ENCODE measurements at places on chromosomes 13 and 19. TPM values are rescaled to one million over a fixed set of nuclear protein-coding genes. Genes with fewer than 3 reads are reported as not detected.

KEAP1 gene
- total RNA-seq, result 54.0 TPM

DNA sequence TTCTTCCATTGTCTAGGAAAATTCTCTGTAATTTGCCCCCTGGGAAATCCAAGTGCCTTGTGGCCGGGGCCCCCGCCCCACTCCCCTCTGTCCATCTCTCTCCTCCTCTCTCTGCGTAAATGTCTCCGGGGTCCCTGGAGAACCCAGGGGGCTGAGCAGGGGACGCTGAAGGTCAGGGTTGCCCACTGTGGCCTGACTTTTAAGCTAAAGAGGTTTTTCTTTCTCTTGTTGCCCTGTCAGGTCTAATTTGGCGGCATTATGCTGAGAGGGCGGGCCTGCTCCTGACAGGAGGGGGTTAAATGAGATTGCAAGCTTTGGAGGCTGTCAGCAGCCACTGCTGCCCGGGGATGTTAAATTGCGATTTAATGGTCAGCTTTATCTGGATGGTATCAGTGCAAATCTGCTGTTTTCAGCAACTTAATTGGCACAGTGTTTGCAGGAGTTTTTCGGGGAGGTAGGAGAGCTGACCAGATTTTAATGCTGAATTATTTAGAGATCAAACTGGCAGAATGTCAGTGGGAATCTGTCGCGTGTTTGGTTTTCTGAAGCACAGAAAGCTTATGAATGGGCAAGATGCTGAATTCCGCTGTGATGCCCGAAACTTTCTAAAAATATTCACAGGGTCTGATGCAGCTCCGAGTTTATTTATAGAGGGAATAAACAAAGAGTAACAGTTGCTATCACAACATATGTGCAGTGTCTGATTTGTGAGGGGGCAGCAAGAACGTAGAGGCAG is 93.2 kb upstream of the SOX1 start:
- H3K4me3 ChIP-seq, result no peak overlapping the region
- no peaks in the 10 kb centered on the region for H3K36me3 ChIP-seq
- no peak overlapping the region for H3K27ac ChIP-seq

DNA sequence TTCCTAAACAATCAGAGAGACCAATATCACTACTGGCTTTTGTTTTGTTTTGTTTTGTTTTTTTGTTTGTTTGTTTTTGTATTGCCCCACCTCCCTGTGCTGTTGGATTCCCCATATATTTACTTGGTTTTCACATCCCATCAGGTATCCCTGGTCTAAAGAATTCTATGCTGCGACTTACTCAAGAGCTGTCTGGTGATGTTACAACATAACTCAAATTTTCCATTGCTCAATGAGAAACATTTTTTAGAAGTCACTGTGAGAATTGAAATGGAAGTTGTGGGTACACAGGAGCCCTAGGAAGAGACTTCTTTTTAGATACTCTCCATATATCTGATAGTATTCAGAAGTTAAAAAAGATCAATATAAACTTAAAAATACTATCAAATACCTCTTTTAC is 181.4 kb downstream of the KLF5 start:
- H3K4me1 ChIP-seq, result no peaks in the 10 kb centered on the region
- no peak for DNase-seq
- H3K27me3 ChIP-seq, result no peaks in the 10 kb centered on the region

KCNJ14 gene
- not detected for total RNA-seq

- H3K4me1 ChIP-seq, result no peaks in the 10 kb centered on the region
- no peaks in the 10 kb centered on the region for H3K27me3 ChIP-seq
- no peak overlapping the region for H3K4me3 ChIP-seq
- no peak for DNase-seq
- H3K27ac ChIP-seq, result peak overlapping the region; percentile 12
These were observed 63.4 kb downstream of the SLC7A1 start for GRCh38 chr13:29532116-29532515.

LHB gene
- not detected for total RNA-seq

DNA sequence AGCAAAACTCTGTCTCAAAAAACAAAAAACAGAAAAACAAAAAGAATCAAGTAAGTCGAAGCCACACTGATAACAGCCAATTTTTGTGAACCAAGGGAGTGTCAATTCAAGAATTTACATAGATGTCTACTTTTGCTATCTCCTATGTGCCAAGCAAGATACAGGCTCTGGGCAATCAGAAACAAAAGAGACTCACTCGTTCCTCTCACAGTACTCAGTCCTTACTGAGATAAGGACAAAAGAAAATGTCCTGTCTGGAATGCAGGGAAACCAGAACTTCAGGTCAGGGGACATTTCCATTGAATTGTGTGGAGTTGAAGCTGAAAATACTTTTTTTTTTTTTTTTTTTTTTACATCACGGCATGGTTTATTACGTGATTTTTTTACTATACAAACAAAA is 53.0 kb downstream of the NLRP12 start:
- H3K27ac ChIP-seq, result no peak overlapping the region
- H3K4me3 ChIP-seq, result no peak overlapping the region
- no peak for DNase-seq

DNA sequence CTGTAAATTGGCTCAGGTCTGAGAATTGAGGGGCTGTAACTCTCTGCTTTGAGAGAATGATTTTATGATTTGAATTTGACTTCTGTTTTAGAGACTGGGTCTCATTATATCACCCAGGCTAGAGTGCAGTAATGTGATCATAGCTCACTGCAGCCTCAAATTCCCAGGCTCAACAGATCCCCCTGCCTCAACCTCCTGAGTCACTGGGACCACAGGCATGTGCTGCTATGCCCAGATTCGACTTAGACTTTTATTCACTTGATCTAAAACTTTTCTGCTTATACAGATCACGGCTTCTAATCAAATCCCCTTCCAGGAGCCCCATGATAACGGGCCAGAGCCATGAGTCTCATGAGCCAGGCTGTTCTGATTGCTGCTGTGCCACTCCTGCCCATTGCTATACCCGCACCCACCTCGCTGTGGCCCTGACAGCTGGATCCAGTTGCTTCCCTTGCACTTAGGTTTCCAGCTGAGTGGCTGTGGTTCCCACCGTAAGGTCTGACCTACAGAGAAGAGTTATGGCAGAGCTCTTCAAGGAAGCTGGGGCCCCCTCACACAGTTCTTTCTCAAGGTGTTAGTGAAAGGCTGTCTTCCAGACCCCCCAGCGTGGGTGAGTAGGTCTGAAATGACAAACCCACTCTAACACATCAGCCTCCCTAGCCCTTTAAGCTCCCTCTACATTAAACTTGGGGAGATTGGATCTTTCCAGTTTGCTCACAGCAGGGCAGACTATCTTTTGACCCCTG is 251.2 kb upstream of the SGCG start:
- no peak overlapping the region for H3K27ac ChIP-seq
- no peaks in the 10 kb centered on the region for H3K36me3 ChIP-seq

- no peak overlapping the region for H3K27ac ChIP-seq
- no peaks in the 10 kb centered on the region for H3K4me1 ChIP-seq
- peaks cover 10% of the 10 kb centered on the region for H3K27me3 ChIP-seq
- no peak for DNase-seq
These were observed 350.6 kb downstream of the LIG4 start for GRCh38 chr13:107864543-107865317.

- no peak for DNase-seq
- no peak overlapping the region for H3K4me3 ChIP-seq
- no peak overlapping the region for H3K27ac ChIP-seq
- no peaks in the 10 kb centered on the region for H3K4me1 ChIP-seq
These were observed 214.0 kb downstream of the DLEU7 start for GRCh38 chr13:50629497-50629896.

- no peaks in the 10 kb centered on the region for H3K27me3 ChIP-seq
- H3K4me1 ChIP-seq, result no peaks in the 10 kb centered on the region
- no peak overlapping the region for H3K27ac ChIP-seq
- H3K4me3 ChIP-seq, result no peak overlapping the region
- H3K36me3 ChIP-seq, result no peaks in the 10 kb centered on the region
- no peak for DNase-seq
These were observed 9.9 kb downstream of the PCDH8 start for GRCh38 chr13:52838433-52839107.

FFAR1 gene
- total RNA-seq, result not detected

MCOLN1 gene
- 5.6 TPM for total RNA-seq

DNA sequence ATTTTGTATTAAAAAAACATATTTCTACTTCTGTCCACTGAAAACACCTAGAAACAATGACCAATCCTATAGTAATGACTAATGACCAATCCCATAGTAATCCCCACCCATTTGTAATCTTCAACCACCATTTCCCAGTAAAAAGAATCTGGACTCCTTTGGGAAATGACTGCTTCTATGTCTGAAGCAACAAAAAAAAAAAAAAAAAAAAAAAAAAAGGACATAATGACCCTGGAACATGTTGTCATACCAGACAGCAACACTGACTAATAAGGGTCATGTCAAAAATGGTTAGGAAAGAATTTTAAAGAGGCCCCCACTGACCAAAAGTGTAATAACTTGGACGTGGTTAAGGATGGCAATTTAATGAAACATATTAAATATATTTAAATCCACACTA is 88.3 kb downstream of the TUBA3C start:
- H3K4me1 ChIP-seq, result no peaks in the 10 kb centered on the region
- no peaks in the 10 kb centered on the region for H3K27me3 ChIP-seq
- H3K4me3 ChIP-seq, result no peak overlapping the region
- DNase-seq, result no peak

MYO1F gene
- total RNA-seq, result 9.7 TPM

DNA sequence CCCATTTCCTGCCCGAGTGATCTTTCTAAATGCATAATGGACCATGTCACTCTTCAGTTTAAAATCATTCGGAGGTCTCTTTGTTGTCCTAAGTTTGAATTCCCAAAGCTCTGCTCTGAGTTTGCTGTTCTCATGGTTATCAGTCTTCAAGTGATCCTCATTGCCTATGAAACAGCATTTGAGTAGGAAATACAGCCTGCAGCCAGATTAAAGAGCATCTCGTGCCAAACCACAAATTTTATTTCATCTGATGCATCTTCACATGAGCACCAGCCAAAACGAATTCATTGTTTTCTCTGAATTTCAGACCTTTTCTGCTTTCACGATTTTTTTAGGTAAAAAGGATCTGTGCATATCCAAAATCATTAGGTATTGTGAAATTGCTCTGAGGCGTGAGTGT is 299.6 kb downstream of the TDRD3 start:
- no peak overlapping the region for H3K4me3 ChIP-seq
- no peaks in the 10 kb centered on the region for H3K4me1 ChIP-seq
- H3K36me3 ChIP-seq, result no peaks in the 10 kb centered on the region
- no peaks in the 10 kb centered on the region for H3K27me3 ChIP-seq
- DNase-seq, result no peak
- H3K27ac ChIP-seq, result no peak overlapping the region

- no peak for DNase-seq
- no peak overlapping the region for H3K4me3 ChIP-seq
- H3K27me3 ChIP-seq, result no peaks in the 10 kb centered on the region
- no peaks in the 10 kb centered on the region for H3K4me1 ChIP-seq
These were observed 7.1 kb downstream of the ZSCAN1 start for GRCh38 chr19:58040751-58041525.

GRCh38 chr13:86932776-86933334 is 738.3 kb upstream of the SLITRK5 start:
- no peak overlapping the region for H3K4me3 ChIP-seq
- H3K36me3 ChIP-seq, result no peaks in the 10 kb centered on the region
- no peaks in the 10 kb centered on the region for H3K4me1 ChIP-seq
- H3K27ac ChIP-seq, result no peak overlapping the region
- DNase-seq, result no peak

- H3K27ac ChIP-seq, result no peak overlapping the region
- H3K36me3 ChIP-seq, result no peaks in the 10 kb centered on the region
- no peaks in the 10 kb centered on the region for H3K27me3 ChIP-seq
- no peak for DNase-seq
These were observed 2191.5 kb upstream of the PCDH20 start for GRCh38 chr13:63607153-63607552.

DNA sequence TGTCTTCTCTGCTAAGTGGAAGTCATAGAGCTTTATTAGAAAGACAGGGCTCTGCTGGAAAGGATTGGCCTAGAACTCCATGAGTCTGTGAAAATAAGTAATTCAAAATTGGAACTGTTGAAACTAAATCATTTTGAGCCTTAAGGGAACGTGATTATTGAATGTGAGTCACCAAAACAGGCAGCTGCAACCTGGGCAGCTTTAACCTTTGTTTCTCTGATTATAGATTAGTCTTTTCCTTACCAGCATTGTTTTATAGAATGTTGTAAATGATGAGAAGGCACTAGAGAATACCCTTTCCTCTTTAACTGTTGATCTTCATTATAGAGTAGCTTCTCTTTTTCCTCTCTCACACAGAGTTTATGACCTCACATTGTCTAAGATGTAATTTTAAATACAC is 638.8 kb upstream of the SLITRK6 start:
- no peak overlapping the region for H3K4me3 ChIP-seq
- DNase-seq, result no peak

NAT14 gene
- 21.0 TPM for total RNA-seq

DNA sequence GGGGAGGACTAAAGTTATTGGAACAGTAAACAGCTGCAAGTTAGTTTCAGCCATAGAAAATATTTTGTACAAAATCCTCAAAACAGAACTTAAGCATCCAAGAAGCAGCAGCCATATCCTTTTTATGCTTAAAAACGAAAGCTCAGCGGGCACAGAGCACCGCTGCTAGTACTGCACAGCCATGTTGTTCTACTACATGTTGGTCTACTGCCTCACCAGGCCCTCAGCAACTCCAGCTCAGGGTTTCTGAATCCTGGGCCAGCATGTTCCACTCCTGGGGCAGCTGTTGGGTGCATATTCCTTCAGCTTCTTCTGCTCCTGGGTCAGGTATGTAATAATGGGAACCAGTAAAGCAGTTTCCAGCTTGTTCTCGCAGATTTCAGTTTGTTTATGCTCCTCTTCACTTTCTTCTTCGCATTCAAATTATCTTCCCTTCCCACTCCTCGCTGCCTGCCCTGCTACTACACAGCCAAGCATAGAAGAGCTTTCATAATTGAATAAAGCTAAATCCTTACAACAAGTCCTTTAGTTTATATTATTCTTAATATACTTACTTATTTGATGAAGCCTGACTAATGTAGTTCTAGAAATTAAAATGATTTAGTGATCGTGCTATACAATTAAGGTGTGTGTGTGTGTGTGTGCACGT is 820.5 kb upstream of the ATXN8OS start:
- H3K4me3 ChIP-seq, result no peak overlapping the region
- no peak for DNase-seq
- no peaks in the 10 kb centered on the region for H3K36me3 ChIP-seq
- H3K27me3 ChIP-seq, result no peaks in the 10 kb centered on the region
- H3K4me1 ChIP-seq, result no peaks in the 10 kb centered on the region
- no peak overlapping the region for H3K27ac ChIP-seq

DNA sequence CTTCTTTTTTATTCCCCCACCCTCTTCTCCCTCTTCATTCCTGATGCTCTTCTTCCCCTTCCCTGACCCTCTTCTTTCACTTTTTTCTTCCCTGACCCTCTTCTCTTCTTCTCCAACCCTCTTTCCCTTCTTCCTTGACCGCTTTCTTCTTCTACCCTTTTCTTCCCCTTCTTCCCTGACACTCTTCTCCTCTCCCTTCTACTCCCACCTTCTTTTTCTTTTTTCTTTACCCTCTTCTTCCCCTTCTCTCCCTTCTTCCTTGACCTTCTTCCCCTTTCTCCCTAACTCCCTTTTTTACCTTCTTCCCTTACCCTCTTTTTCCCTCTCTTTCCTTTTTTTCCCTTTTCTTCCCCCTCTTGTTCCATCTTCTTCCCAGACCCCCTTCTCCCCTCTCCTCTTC is 931.3 kb downstream of the UQCRFS1 start:
- no peaks in the 10 kb centered on the region for H3K4me1 ChIP-seq
- no peak overlapping the region for H3K4me3 ChIP-seq
- H3K36me3 ChIP-seq, result no peaks in the 10 kb centered on the region
- H3K27ac ChIP-seq, result no peak overlapping the region
- DNase-seq, result no peak
- H3K27me3 ChIP-seq, result no peaks in the 10 kb centered on the region

Data from uterus (tissue), 4 donors.